ENCODE measurements at places on chromosomes 4 and X. TPM values are rescaled to one million over a fixed set of nuclear protein-coding genes. Genes with fewer than 3 reads are reported as not detected.

DNA sequence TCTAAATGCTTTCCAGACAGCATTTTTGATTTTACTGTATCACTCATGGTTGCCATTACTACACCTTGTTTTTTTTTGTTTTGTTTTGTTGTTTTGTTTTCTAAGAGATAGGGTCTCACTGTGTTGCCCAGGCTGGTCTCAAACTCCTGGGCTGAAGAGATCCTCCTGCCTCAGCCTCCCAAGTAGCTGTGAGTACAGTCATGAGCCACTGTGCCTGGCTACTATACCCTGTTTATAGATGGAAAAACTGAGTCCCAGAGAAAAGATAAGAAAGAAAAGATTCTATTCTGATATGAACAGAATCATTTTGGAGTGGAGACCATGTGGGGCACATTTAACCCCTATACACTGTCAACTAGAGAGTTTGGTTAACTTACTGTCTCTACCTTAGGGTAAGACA, 20.0 kb downstream of the ADD1 start:
- no peak for DNase-seq

- peak; percentile 72 for DNase-seq
These were observed 242.0 kb downstream of the BCOR start for GRCh38 chrX:39855748-39856129.

DNA sequence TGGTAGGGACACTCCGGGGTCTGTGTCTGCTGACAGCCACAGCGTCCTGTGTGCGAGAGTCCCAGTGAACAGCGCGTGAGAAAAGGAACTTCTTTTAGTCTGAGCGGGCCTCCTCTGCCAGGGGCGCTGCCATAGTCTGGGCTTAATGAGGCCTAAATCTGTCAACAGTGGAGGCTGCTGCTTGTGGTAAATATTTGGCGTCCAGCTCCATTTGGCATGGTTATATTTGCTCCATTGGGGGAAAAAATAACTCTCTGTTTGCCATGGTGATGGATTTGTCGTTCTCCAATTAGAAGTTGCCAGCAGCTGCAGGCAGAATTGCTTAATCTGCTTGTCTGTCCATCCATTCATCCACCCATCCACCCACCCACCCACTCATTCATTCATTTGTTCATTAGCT, 71.4 kb upstream of the PSAPL1 start:
- no peak for DNase-seq

- no peak for DNase-seq
These were observed 313.0 kb downstream of the ARHGAP10 start for GRCh38 chr4:148044912-148045352.

GRCh38 chrX:44392767-44393166, 49.3 kb upstream of the EFHC2 start:
- DNase-seq: no peak

DNA sequence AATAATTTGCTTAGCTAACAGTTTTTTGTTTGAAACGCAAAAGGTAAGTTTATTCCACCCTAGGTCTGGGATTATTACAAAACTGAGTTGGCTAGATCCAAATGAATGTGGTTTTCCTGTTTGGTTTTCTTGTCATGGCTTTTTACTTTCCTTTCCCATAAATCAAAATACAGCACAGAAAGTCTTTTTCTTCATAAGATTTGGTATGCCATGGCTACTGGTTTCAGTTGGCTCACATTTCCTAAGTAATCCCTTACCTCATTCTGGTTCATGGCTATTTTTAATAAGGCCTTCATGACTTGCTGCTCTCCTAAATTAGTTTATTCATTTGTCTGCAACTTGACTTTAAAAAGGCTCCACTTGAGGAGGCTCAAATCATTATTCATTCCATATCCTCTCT, 12.9 kb upstream of the PAK3 start:
- no peak for DNase-seq

GRCh38 chr4:6907658-6908191, 1.9 kb upstream of the TBC1D14 start:
- DNase-seq: peak; percentile 87

GRCh38 chrX:48487362-48487798, 11.4 kb downstream of the FTSJ1 start:
- no peak for DNase-seq

- DNase-seq: no peak
These were observed 438.1 kb downstream of the INPP4B start for GRCh38 chr4:142408003-142408441.

- DNase-seq: no peak
These were observed 99.5 kb downstream of the CXXC4 start for GRCh38 chr4:104395168-104395614.

ANKRD50 gene
- 14.4 TPM for total RNA-seq

MAGEA12 gene
- total RNA-seq: not detected

PRDM5 gene
- 17.3 TPM for total RNA-seq

TEX13B gene
- not detected for total RNA-seq

DUX4 gene
- not detected for total RNA-seq

TMEM164 gene
- 36.0 TPM for total RNA-seq

STK32B gene
- 2.8 TPM for total RNA-seq

UGT2B15 gene
- total RNA-seq: not detected

ZCCHC12 gene
- 0.07 TPM for total RNA-seq
